Activated T-cell treated with anti-CD3 and anti-CD28 coated beads, Interleukin-2, amount 50 U/mL, for 4 hours (primary cell): ENCODE measurements at places on chromosomes 6 and 20. TPM values are rescaled to one million over a fixed set of nuclear protein-coding genes. Genes with fewer than 3 reads are reported as not detected.

Gene MRAP2
- total RNA-seq, result not detected

Gene PRR18
- total RNA-seq, result not detected

Gene SIGLEC1
- 0.05 TPM for total RNA-seq

Gene PPARD
- total RNA-seq, result 16.9 TPM

Gene RPS18
- 4,409 TPM for total RNA-seq

Gene FAM217A
- not detected for total RNA-seq

Gene KIF13A
- total RNA-seq, result 0.43 TPM

Gene GSTA2
- not detected for total RNA-seq

Gene SIM1
- not detected for total RNA-seq

Gene CST5
- not detected for total RNA-seq

Gene SNPH
- 1.9 TPM for total RNA-seq

Gene COL9A1
- not detected for total RNA-seq

Gene BACH2
- 96.5 TPM for total RNA-seq

GRCh38 chr6:151680846-151681432 is 126.5 kb upstream of the ESR1 start:
- no peak for DNase-seq

- DNase-seq, result no peak
Observed at GRCh38 chr6:44708208-44708607, 320.7 kb downstream of the CDC5L start.

GRCh38 chr20:47262008-47262364 is 94.5 kb downstream of the ZMYND8 start:
- no peak for DNase-seq

DNA sequence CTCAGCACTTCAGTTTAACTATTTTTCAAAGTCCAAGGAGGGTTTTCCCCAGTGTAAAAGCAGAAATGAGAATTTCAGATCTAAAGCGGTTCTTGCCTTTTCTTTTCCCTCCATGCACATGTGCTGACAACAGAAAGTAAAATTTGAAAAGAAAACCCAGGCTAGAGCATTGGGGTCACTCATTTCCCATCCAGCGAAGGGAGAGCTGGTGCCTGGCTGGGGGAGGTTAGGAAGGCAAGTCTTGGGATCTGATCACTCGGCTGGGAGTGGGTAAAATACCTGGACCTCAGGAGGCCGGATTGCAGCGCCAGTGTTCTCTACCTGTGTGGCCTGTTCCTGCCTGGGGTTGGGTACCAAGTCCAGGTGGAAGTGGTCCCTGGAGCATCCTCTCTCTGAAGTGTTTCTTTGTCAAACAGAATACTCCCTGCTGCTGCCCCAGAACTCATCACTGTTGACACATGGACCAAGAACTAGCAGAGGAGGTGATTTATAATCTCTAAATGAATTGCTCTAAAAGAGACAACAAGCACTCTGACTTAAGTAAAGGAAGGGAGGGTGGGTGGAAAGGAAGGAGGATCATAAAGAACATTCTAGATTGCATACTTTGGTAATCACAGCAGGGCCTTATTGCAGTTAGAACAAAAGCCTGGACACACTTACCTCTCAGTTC is 136.0 kb downstream of the MTHFD1L start:
- no peak for DNase-seq

- no peak for DNase-seq
Observed at GRCh38 chr6:15897063-15897876, 231.6 kb upstream of the MYLIP start.

DNA sequence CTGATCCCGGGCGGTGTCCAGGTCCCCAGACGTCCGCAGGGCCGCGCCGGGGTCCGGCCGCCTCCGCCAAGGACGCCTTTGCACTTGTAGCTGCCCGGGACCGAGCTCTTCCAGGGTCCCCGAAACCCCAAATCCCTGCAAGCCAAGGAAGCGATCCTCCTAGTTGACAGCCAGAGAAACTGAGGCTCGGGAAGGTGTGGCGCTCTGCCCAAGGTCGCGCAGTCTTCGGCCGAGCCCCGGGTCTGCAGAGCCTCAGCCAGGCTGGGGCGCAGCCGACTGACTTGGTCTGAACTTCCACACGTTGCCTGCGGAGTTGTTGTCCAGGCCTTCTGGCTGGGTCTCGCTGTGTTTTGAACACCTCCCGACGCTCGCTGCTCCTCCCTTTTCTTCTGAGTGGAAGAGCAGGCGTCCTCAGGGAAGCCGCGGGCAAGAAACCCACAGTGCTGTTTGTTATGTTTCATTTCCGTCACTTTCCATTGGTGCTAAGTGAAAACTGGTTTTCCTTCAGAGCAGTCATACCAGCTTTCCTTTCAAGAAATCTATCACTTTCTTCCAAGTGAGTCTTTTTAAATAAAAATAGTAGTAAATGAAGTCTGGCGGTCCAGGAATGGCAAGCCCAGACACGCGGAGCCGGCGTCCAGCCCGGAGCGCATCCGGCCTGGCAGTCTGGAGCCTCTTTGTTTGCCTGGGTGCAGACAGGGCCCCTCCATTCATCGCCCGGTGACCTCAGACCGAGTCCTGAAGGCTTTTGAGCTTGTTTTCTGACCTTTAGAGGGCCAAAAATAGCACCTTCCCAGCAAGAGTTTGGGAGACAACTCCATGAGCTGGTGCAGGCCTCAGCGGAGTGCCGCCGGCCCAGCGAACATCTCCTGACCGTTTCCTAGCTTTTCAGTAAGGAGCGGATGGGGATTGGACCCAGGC is 698 bp downstream of the FAM210B start:
- DNase-seq, result no peak

GRCh38 chr6:2797564-2798031 is 32.4 kb downstream of the WRNIP1 start:
- DNase-seq, result no peak

DNA sequence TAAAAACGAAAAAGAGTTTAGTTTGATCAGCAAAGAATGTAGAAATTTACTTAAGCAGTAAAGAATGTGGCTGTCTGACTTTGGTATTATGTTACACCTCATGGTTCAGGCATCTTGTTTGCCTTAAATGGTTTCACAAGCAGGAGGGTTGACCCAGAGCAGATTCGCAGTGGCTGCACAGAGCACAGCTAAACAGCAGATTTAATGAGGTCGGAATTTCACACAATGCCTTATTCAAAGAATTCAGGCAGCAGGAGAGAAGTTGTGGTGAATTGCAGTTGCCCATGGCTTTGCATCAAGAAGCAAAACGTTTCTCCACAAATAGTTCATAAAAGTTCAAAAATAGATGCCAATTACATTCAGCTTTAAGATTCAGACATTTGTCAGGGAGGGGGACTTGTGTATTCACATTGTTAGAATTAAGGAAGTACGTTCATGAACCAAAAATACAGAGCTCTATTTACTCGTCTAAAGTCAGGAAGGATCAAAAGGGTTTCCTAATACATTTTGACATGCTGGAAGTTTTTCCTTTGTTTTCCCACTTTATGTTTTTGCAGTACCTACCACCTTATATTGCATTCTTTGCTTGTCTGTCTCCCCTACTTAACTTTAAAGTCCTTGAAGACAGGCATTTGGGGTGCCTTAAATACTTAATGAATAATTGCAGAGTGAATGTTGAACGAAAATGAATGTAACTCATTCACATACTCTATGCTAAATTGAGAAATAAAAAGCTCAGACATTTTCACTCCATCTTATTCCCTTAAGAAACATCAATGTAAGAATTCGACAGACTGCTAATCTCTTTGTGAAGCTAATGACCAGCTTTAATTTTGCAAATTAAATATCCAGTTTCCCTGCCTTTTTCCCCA is 1163.6 kb upstream of the CITED2 start:
- no peak for DNase-seq

DNA sequence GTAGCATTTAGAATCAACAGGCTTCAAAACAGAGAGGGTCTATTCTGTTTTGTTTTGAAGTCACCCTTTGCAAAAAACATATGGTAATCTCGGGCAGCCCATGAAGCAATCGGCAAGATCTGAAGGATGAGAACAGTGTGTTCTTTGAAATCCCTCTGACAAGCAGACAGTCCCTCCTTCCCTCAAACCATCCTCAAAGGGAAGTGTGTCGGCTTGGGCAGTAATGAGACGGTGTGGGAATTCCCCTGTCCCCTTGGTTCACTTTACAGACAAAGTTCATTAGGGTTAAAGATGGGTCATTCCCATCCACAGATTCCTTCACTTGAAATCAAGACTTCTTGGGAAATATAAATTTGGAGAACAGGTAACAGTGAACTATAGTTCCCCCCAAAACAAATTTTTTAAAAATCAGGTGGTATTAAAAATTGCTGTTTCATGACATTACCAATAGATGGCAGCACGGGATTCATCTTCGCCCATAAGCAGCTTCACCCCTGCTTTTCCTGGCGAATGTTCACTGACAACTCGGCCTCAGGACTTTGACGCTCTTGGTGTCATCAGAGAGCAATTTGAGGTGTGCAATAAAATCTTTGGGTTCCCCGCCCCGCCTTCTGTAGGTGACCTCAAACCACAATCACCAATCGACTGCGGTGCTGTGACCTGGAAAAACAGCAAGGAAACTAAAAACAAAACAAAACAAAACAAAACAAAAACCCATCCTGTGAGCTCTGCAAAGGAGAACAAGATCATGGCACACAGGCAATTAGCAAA is 159.3 kb upstream of the TNFAIP3 start:
- DNase-seq, result peak; percentile 63

GRCh38 chr6:52045033-52045432 is 42.4 kb downstream of the PKHD1 start:
- no peak for DNase-seq

GRCh38 chr20:6767536-6768227 is at the start of gene BMP2:
BMP2 (plus strand) TSS chr20:6767686; CDS start chr20:6770127, 2,441 bp downstream.
- no peak for DNase-seq

- DNase-seq, result no peak
Observed at GRCh38 chr20:44400671-44400969, 45.1 kb downstream of the HNF4A start.

GRCh38 chr6:25005010-25005409 is 69.2 kb upstream of the RIPOR2 start:
- no peak for DNase-seq

- no peak for DNase-seq
Observed at GRCh38 chr6:130167655-130168054, 55.1 kb downstream of the SAMD3 start.

DNA sequence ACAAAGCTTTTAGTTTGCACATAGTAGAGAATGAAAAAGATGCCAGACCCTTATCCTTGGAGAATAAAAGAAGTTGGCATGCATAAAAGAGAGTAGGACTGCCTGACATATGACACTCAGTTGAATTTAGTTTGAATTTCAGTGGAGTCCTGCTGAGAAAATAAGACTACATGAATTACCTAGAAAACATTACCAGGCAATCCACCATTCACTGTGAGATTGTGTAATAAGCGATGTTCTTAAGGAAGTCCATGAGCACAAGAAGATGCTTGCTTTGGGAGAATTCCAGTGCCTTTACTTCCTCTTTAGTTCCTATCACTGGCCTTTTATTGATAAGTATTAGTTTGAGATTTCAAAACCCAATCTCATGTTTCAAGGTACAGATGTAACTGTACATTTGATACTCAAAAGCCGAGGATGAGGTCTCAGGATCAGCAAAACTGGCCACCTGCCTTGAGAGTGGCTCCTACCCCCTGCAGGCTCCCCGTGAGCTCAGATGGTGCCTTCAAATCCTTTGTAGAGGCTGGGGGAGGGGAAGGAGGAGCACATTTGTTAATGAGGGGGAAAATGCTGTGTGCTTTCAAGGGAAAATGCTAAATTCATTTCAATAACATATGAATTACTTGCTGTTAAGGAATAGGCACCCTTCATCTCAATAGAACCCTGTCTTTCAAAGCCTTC is 11.2 kb upstream of the UNC93A start:
- no peak for DNase-seq

DNA sequence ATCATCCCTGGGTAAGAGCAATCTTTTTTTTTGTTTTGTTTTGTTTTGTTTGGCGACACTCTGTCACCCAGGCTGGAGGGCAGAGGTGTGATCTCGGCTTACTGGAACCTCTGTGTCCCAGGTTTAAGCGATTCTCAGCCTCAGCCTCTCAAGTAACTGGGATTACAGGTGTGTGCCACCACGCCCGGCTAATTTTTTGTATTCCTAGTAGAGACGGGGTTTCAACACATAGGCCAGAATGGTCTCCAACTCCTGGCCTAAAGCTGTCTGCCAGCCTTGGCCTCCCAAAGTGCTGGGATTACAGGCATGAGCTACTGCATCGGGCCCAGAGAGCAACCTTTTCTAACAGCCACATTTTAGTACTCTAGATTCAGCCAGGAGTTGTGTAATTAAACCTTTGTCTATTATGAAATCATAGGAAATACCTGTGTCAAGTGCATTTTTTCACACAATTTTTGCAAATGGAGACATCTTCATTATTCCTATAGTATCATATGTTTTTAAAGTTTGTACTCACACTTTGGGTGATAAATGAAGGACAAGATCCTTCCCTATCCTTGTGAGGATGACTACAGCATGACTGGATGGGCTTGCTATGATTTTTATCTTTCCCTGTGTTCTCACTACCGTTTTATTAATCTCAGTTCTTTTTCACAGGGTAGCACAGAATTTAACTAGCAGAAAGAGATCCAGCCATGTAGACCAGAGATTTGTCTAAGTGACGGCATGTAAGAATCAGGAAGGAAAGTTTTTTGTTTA is 82.6 kb downstream of the OR2B2 start:
- no peak for DNase-seq

DNA sequence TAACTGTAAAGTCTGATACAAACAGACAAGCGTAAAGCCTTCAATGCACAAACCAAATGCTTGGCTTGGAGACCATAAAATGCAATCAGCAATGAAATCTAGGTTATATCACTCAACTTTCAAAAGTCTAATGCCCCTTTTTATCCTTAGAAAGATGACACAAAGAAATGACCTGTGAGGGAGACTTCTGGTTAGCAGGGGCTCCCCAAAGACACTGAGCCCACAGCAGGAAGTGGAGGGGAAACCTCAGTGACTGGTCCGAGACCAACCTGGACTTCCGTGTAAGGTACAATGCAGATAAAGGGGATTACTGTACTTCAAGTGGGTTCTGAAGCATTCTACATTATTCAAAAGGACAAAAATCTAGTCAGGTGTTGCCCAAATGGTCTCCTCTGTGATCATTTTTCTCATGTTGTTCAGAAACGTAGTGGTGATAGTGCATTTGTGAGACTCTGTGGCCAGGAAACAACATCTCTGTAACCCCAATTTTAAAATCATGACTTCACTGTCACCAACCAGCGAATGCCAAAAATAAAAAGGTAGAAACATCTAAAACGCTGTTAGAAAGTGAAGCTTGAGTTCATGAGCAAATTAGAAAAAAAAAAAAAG is 88.2 kb downstream of the HIVEP2 start:
- no peak for DNase-seq

GRCh38 chr6:159654483-159655098 is 38.5 kb downstream of the SOD2 start:
- DNase-seq, result no peak
